PC-3 (cell line): ENCODE measurements at places on chromosomes 5 and 9. TPM values are rescaled to one million over a fixed set of nuclear protein-coding genes. Genes with fewer than 3 reads are reported as not detected.

DNA sequence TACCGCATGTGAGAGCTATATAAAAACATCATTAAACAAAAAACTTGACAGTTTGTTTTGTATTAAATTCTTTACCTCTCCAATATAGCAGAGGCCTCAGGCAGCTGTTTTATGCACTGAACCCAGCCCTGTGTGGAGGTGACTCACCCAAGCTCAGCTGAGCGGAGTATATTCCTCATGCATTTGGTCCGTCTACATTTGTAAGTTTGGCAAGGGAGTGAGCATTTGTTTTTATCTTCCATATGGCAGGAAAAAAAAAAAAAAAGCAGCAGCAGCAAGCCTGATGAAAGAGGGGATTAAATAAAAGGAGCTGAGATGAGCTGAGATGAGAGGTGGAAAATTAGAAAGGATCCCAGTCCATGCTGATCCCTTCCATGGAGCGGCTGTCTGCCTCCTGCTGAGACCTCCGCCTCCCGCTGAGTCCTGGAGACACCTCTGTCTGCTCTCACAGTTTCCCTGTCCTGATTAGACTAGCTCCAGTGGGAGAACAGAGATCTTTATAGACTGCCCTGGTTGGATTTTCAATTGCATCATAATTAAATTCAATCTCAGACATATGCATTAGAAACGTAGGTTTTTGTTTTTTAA, 112.0 kb upstream of the CTNND2 start:
- H3K27ac ChIP-seq: no peak overlapping the region
- H3K27me3 ChIP-seq: no peaks in the 10 kb centered on the region
- DNase-seq: peak; percentile 47
- no peaks in the 10 kb centered on the region for H3K36me3 ChIP-seq

- DNase-seq: no peak
- H3K4me1 ChIP-seq: peaks cover 25% of the 10 kb centered on the region
- H3K27ac ChIP-seq: no peak overlapping the region
- no peak overlapping the region for H3K4me3 ChIP-seq
Measured at GRCh38 chr5:159978358-159978757, 30.6 kb upstream of the TTC1 start.

PCAT7 gene
- 1.9 and 2.5 TPM in 2 replicates for total RNA-seq

DNA sequence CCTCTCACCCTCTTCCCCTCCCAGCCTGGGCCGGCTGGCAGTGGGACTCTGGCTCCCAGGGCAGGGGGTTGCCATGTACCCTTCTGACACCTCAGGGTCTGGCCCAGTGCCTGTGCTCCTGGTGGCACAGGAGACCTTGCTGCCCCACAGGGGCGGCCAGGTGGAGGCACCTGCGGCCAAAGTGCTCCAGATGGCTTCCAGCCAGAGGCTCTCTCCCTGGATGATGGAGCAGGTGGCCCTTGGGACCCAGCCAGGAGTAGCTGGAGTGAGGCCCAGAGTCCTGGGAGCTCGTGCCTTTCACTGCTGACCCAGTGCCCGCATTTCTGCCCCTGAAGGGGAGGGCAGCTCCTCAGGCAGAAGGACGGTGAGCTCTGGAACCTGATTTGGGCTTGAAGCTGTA, 87.3 kb downstream of the NTNG2 start:
- H3K27me3 ChIP-seq: no peaks in the 10 kb centered on the region
- H3K27ac ChIP-seq: no peak overlapping the region

BTNL8 gene
- 0.23 TPM in 1 of 2 replicates, not detected in the other for total RNA-seq

- no peaks in the 10 kb centered on the region for H3K36me3 ChIP-seq
- no peak overlapping the region for H3K27ac ChIP-seq
- no peaks in the 10 kb centered on the region for H3K4me1 ChIP-seq
- no peaks in the 10 kb centered on the region for H3K27me3 ChIP-seq
Measured at GRCh38 chr9:128243215-128244018, 32.4 kb downstream of the GOLGA2 start.

ACTBL2 gene
- 0.11 and 0.12 TPM in 2 replicates for total RNA-seq

GRM6 gene
- total RNA-seq: not detected in 2 replicates

GRCh38 chr9:93133681-93134014, 403 bp downstream of the NINJ1 start:
- peak overlapping the region; percentile 88 for H3K4me3 ChIP-seq
- H3K36me3 ChIP-seq: no peaks in the 10 kb centered on the region
- peak; percentile 42 for DNase-seq
- H3K27ac ChIP-seq: no peak overlapping the region
- no peaks in the 10 kb centered on the region for H3K27me3 ChIP-seq

DNA sequence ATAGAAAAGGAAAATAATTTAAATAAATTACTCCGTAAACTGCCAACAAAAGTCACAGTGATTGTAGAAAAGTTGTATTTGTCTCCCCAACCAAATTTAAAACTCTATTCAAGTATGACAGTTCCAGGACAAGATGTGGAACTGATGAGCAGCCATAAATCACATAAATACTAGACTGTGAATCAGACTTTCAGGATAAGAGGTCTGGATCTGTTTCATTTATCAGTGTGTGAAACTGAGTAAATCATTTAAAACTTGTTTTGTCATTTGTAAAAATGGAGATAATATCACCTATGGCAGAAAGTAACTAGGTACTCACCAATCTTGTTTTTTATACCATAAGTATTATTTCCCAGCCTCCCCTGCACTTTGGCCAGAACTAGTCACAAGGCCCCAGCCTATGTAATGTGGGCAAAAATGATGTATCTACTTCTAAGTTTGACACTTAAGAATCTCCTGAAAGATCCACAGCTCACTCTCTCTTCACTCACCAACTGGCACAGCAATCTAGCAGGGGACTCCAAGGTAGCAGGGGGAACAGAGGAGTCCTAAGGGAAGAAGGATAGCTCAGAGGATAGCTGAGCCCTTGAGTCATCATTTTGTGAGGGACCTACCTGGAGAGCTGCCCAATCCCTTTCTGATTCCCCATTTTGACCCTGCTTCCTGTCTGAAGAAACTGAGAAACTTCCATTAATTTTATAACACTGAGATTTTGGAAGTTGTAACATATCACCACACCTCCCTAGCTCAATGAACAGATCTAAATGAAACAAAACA, 31.6 kb downstream of the TMEM161B start:
- H3K27me3 ChIP-seq: no peaks in the 10 kb centered on the region
- H3K27ac ChIP-seq: no peak overlapping the region
- peaks cover 16% of the 10 kb centered on the region; the same call in 1 of the 2 replicates for H3K36me3 ChIP-seq

RPP25L gene
- 25.0 and 30.2 TPM in 2 replicates for total RNA-seq

GRCh38 chr9:76827296-76828080, 63.2 kb downstream of the PCA3 start:
- H3K4me1 ChIP-seq: no peaks in the 10 kb centered on the region; the same call in 1 of the 2 replicates
- H3K4me3 ChIP-seq: no peak overlapping the region
- no peak overlapping the region for H3K27ac ChIP-seq

SAXO1 gene
- not detected in 2 replicates for total RNA-seq

DNA sequence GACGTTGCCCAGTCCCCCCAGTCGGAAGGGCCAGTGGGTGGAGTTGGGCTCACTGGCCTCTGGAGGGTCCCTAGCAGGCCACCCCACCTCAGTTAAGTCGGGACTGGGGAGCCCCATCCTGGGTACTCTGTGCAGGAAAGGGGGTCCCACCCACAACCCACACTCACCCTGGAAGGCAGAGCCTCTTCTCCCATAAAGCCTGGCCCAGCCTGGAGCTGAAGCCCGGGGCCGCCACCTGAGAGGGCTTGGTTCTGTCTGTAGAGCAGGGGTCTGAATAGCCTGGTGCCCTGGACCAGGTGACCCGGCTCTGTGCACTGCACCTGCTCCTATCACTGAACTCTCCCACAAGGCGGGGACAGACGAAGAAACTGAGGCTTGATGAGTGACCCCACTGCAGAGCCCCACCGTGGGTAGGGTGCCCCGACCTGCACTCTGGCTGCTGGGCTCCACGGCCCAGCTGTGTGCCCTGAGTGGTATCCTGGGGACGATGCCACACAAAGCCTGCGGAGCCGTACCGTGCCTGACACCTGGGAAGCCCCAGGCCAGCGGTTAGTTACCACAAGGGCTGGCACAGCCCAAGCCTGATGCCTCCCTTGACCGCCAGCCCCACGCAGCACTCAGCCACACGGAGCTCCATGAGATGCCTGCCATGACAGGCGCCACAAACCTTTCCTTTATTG, 7.3 kb downstream of the PTGES2 start:
- H3K27ac ChIP-seq: no peak overlapping the region
- H3K27me3 ChIP-seq: no peaks in the 10 kb centered on the region
- no peak for DNase-seq

GABRA6 gene
- total RNA-seq: 0.17 TPM in 1 of 2 replicates, not detected in the other

ADAM19 gene
- total RNA-seq: 115 and 130 TPM in 2 replicates

RANBP3L gene
- not detected in 2 replicates for total RNA-seq

DNA sequence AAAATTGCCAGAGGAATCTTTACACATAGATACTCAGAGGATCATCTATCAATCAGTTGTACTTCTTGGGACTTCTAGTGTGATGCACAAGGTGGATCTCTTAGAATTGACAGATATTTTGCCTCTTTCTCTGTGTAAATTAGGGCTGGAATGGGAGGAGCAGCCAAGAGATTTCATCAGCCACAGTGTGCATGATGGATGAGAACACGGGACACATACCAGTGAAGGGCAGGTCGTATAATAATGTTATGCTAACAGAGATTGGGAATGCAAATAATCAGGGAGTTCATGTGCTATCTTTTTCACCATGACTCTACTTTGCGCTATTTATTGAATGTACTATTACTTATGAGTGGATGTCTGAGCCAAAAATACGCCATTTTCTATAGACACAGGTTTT, 43.3 kb upstream of the ISOC1 start:
- H3K36me3 ChIP-seq: no peaks in the 10 kb centered on the region
- H3K27ac ChIP-seq: no peak overlapping the region
- no peaks in the 10 kb centered on the region for H3K4me1 ChIP-seq
- no peaks in the 10 kb centered on the region; the same call in 1 of the 2 replicates for H3K27me3 ChIP-seq
- no peak overlapping the region for H3K4me3 ChIP-seq

GRCh38 chr5:173232499-173233346, 2.3 kb downstream of the NKX2-5 start:
- H3K27ac ChIP-seq: no peak overlapping the region
- no peak for DNase-seq
- no peaks in the 10 kb centered on the region for H3K36me3 ChIP-seq
- peaks cover 16% of the 10 kb centered on the region for H3K27me3 ChIP-seq
- no peaks in the 10 kb centered on the region for H3K4me1 ChIP-seq

SHC3 gene
- total RNA-seq: 0.63 and 0.66 TPM in 2 replicates

IL3 gene
- total RNA-seq: not detected in 2 replicates

DNA sequence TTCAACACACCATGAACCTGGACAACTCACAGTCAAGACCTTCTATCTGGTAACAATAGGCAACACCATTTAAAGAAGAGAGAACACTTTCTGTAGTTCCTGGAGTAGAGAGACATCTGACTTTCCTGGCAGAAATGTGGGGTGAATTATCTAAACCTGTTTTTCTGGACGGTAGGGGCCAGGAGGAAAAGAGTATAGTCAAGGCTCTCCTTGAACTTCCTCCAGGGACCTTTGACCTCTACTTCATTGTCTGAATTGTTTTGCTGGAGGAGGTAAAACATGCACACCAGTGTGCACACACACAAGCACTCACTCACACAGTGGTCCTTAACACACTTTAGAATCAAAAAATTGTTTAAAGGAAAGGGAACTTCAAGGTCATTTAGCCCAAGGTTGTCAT, 13.2 kb downstream of the S100Z start:
- H3K4me3 ChIP-seq: no peak overlapping the region
- no peak overlapping the region for H3K27ac ChIP-seq
- H3K36me3 ChIP-seq: no peaks in the 10 kb centered on the region
- H3K4me1 ChIP-seq: peaks cover 7% of the 10 kb centered on the region; the same call in 1 of the 2 replicates
- no peaks in the 10 kb centered on the region for H3K27me3 ChIP-seq

DNA sequence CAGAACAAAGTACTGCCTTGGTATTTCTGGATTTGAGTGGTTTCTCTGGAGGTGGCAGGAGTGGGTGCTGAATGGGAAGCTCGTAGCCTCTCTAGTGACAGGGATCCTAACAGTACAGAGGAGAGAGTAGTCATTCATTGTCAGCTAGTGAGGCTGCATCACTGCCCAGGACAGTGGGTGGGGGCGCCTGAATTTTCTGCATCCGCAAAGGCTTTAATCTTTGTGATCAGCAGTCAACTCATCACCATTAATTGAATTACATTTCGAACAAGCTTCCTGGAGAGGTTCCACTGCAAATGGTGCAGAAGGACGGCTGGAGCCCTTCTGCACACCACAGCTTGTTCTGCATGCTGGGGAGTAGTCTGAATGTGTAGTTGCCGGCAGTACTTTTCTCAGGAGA, 77.5 kb downstream of the HSPA4 start:
- no peaks in the 10 kb centered on the region for H3K36me3 ChIP-seq
- DNase-seq: no peak
- H3K4me3 ChIP-seq: no peak overlapping the region
- H3K27me3 ChIP-seq: no peaks in the 10 kb centered on the region
- no peak overlapping the region for H3K27ac ChIP-seq
- H3K4me1 ChIP-seq: peaks cover 5% of the 10 kb centered on the region; the same call in 1 of the 2 replicates
